CD4-positive, alpha-beta T cell treated with Interleukin-1 beta for 1 hour (primary cell): ENCODE measurements at places on chromosomes 7 and 10.

DNA sequence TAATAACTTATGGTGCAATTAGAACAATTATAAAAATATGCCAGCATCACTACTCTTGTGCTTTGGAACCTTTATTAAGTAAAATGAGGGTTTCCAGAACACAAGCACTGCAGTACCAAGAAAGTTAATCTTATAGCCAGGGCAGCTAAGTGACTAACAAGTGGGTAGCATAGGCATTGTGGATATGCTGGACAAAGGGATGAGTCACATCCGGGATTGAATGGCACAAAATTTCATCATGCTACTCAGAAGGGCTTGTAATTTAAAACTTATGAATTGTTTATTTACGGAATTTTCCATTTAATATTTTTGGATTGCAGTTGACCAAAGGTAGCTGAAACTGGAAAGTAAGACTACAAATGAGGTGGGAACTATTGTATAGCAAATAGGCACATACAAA is 250.6 kb downstream of the C7orf25 start:
- DNase-seq: no peak

- DNase-seq: peak; percentile 61
Measured at GRCh38 chr10:44968091-44968490, 8.5 kb downstream of the RASSF4 start.

DNA sequence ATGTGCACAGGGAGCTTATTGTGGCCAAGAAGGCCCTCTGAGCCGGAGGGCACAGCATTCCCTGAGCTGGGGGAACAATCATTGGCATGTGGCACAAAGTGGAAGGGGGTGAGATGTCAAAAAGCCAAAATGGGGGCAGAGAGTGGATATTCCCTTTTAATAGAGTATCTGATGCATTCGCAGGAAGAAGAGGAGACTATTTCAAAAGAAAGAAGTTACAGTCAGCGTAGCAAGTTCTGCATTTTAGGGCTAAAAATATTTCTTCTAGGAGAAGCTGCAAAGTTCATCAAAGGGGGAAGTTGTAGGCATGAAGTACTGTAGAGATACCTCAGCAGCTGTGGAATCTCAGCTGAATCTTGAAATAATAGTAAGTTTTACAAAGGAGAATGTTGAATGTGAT is 136.0 kb upstream of the WDR11 start:
- no peak for DNase-seq

DNA sequence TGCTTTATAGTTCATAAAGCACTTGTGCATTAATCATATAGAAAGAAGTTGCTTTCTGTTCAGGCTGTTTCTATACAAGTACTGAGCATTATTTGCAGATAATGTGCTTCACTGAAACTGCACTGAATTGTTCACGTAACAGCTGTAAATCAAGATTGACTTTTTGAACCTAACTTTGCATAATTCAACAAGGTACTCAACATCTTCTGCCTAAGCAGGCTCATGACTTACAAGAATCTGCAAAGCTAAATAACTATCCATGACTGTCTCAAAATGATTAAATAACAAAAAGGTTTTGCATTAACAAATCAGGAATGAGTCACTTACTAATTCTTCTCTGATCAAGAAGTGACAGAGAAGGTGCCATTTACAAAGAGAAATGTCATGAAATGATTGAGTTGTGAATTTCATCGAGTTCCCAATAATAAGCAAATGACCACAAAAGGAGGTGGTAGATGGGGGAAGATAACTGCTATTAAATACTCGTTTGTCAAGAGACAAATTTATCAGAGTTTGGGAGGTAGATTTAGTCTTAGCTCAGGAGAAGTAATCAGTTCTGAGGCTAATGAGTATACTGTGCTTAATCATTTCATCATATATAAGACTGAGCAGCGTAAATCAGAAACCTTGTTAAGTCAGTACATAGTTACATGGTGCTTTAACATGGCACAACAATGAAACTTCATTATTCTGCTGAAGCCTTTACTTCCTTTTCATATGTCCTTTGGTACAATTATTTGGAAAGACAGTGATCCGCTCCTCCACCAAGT is 161.3 kb upstream of the LRRN3 start:
- DNase-seq: no peak

- no peak for DNase-seq
Measured at GRCh38 chr10:132374612-132375011, 22.4 kb upstream of the PWWP2B start.

DNA sequence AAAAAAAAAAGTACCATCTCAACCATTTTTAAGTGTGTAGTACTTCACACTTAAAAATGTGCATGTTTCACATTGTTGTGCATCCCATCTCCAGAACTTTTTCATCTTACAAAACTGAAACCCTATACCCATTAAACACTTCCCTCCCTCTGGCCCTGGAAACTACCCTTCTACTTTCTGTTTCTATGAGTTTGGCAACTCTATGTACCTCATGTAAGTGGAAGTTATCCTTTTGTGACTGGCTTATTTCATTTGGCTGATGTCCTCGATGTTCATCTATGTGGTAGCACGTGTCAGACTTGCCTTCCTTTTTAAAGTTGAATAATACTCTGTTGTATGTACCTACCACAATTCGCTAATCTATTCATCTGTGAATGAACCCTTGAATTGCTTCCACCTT is 12.2 kb downstream of the KCNMA1 start:
- DNase-seq: no peak

GRCh38 chr10:107984581-107984980 is 820.1 kb upstream of the SORCS1 start:
- DNase-seq: no peak

GRCh38 chr10:117544004-117544701 is 1.6 kb downstream of the EMX2 start:
- no peak for DNase-seq
